ENCODE measurements at places on chromosomes 11 and 22.

DNA sequence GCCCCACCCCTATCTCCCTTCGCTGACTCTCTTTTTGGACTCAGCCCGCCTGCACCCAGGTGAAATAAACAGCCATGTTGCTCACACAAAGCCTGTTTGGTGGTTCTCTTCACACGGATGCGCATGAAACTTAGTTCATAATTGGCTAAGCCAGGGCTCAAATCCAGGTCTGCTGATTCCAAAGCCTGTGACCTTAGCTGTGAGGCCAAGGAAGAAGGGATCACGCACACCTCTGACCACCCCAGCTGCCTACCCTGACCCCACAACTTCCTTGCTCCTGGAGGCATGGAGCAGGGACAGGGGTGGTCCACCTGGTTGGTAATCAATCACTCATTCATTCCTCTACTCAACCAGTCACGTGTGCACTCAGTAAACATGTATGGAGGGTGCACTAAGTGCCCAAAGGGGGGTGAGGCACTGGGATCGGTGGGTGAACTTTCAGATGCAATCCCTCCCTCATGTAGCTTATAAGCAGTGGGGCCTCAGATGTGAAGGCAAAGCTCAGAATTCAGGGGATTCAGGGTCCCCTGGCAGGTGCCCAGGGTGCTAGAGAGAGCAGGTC is 10.3 kb downstream of the FXYD2 start:
- no peak for DNase-seq

- DNase-seq: no peak
Measured at GRCh38 chr11:60455531-60456042, at the start of gene MS4A1. MS4A1 (plus strand) TSS chr11:60455847; CDS start chr11:60462375, 6,528 bp downstream.

DNA sequence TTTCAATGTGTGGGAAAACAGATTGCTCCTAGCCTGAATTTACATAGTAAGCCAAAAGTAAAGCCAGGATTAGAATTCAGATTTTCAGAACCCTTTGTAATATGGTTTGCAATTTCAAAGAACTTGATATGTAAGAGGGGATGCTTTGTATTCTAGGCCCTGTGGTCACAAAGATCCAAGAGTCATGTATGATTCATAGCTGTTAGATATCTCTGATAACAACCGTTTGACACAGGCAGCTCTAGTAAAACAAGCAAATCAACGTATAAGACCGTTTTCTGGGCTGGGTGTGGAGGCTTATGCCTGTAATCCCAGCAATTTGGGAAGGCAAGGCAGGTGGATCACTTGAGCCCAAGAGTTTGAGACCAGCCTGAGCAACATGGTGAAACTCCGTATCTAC is 79.6 kb downstream of the EMSY start:
- no peak for DNase-seq

- DNase-seq: no peak
Measured at GRCh38 chr11:15473954-15474837, 359.5 kb downstream of the INSC start.
